ENCODE measurements at places on chromosomes 3 and 15.
A peak's percentile ranks its signal among the peaks of the same experiment; 100 is the strongest.

DNA sequence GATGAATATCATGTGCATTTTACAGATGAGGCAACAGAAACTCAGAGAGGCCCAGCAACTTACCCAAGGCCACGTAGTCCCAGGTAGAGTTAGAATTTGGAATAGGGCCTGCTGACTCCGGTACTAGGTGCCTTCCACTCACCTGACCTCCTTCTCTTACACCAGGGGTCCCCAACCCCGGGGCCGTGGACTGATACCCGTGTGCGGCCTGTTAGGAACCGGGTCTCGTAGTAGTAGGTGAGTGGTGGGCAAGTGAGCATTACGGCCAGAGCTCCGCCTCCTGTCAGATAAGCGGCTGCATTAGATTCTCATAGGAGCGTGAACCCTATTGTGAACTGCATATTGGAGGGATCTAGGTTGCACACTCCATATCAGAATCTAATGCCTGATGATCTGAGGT is 64.8 kb downstream of the SMAD3 start:
- no peak for DNase-seq

- no peak for DNase-seq
Observed at GRCh38 chr3:75089841-75090240, 475.4 kb upstream of the CNTN3 start.

DNA sequence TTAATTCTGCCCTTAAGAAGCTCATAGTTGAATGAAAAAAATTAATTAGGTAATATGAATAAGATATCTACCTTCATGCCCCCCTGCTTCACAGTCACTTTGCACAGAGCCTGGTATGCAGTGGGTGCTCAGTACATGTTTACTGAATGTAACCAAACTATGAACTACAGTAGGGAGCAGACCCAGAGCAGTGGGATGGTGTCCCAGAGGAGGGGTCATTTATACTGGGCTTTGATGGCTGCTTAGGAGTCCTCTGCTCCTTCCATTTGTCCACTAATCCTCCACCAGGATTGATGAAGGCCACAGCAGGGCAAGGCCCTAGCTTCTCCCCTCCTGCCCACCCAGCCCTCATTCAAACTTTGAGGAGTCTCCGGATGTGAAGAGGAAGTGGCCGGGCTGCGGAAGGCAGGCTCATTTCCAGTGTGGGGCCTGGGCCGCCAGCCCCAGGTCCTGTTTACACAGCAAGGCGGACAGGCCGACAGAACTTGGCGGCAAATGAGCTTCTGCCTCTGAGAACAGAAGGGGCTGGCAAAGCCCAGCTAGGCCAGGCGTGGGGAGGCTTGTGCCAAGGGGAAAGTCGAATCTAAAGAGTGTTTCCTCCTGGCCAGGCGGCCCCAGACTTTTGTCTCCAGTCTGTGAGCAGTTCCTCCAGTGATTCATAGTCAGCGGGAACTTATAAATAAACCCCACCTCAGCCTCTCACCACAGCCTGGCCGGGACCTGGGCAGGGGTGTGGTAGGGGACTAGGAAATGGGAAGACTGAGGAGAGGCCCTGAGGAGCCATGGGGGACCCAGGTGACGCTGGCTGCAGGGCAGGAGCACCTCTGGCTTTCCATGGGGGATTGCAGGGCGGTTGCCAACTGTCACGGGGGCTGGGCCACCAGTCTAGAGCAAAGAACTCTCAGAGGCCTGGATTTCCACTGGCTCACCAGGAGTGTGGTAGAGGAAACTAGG is 51.6 kb upstream of the LCTL start:
- DNase-seq: no peak

DNA sequence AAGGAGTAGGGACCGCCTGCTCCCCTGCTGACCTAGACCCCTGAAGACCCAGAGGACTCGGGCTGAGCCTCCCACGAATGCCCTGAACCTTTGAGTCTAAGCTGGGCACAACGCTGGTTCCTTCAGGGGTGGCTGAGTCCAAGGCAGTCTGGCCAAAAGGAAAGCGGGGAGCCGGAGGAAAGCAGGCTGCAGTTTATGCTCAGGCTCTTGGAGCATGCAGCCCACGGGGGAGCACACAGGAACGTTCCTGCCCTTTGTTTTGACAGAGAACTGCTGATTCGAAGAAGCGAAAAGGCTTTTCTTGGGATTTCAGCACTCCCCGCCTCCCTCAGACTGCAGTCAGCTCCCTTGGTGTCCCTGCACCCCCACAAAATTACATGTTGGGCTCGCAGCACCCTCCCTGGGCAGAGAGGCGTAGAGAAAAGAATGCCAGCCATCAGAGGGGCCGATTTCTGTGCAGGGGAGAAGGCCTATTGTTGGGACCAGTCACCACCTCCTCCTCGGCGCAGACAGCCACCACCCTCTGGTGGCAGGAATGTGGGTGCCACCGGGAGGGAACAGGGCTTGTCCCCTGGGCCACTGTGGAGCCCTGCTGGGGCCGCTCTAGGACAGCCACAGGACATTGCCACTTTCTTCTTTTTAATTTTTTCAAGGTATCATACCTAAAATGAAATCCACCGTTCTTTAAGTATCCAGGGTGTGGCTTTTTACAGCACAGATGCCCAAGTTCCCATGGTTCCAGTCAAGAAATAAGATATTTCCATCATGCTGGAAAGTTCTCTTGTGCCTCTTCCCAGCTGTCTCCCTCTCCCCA is 72.2 kb downstream of the SMAD6 start:
- DNase-seq: peak; percentile 33

- no peak for DNase-seq
Observed at GRCh38 chr15:69393831-69394491, 20.2 kb upstream of the KIF23 start.

- no peak for DNase-seq
Observed at GRCh38 chr3:150324788-150325187, 83.3 kb upstream of the TSC22D2 start.

GRCh38 chr3:12545473-12545791 is at the start of gene MKRN2OS:
MKRN2OS (minus strand) TSS chr3:12545499; CDS start chr3:12545464, 35 bp downstream.
- no peak for DNase-seq

All from stimulated activated naive CD8-positive, alpha-beta T cell treated with anti-CD3 and anti-CD28 coated beads, Interleukin-15, amount 100 ng/mL, for 72 hours (primary cell).